ENCODE measurements at places on chromosomes 4 and X. TPM values are rescaled to one million over a fixed set of nuclear protein-coding genes. Genes with fewer than 3 reads are reported as not detected.

The PNCK gene
- total RNA-seq: not detected

DNA sequence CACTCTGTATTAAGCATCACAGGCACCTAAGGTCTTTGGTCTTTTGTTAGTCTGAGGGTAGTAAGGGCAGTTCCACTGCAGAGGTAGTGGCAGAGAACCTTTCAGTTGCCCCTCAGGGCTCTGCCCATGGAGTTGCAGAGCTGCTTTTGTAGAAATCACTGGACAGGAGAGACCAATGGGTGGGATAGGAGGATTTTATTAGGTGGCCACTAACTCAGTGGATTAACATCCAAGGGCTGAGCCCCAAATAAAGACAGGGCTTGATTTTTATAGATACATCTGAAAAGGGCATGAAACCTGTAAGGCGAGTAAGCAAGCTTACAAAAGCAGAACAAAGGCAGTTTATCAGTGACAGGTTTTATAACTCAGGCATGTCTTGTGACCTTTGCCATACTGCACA, 1035.4 kb downstream of the SH3BGRL start:
- H3K4me3 ChIP-seq: no peak overlapping the region
- H3K27me3 ChIP-seq: peaks cover 3% of the 10 kb centered on the region
- DNase-seq: no peak
- no peak overlapping the region for H3K27ac ChIP-seq

- H3K27ac ChIP-seq: no peak overlapping the region
- no peaks in the 10 kb centered on the region for H3K36me3 ChIP-seq
- no peak for DNase-seq
- no peaks in the 10 kb centered on the region for H3K4me1 ChIP-seq
Observed at GRCh38 chr4:41204400-41204978, 9.9 kb downstream of the APBB2 start.

DNA sequence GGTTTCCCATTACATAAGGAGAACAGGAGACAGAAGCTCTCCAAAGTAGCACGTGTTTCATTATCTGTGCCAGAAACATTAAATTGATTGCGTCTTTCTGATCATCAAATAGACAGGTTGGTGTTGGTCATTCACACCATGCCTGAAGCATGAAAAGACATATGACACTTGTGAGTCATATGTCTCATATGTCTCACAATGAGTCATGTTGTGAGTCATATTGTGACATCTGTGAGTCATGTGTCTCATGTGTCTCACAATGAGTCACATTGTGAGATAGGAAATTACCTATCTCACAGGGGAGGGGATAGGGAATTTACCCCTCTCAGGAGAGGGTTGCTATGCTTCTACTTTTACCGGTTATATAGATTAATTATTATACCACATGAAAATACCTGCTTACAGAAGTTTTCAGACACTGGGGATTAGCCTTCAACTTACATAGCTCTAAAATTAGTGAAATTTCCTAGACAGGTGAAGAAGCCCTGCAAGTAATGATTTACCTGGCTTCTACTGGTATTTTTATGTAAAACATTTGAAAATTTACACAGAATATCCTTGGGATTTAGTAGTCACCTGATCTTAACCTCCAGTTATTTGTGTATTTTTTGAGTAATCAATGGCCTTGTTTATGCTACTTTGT, 80.8 kb downstream of the NPFFR2 start:
- no peaks in the 10 kb centered on the region for H3K27me3 ChIP-seq
- no peaks in the 10 kb centered on the region for H3K4me1 ChIP-seq
- no peak overlapping the region for H3K4me3 ChIP-seq
- H3K36me3 ChIP-seq: no peaks in the 10 kb centered on the region

DNA sequence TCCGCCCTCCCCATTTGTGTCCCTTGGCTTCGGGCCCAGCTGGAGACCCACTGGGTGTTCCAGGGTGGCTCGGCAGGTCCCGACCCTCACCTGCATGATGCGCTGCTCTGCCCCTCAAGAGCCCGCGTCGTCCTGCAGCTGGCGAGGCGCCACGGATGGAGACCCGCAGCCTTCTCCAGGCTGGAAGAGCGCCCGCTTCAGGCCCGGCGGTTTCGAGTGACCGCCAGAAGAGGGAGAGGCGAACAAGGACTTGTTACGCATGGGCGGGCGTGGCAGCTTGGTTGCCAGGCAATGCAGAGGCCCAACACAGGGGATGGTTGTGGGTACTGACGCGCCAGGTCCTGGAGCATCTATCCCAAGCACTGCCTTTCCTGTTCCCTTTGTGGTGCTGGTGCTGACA, at the start of gene PDCL2:
PDCL2 (minus strand) TSS at position 232 of the 400 bp plus-strand sequence; CDS start at position 96, 136 bp downstream.
- no peak within 1 kb of the TSS for H3K4me3 ChIP-seq
- H3K36me3 ChIP-seq: no peaks in the 10 kb centered on the region
- H3K27ac ChIP-seq: no peak within 1 kb of the TSS
- H3K4me1 ChIP-seq: no peaks in the 10 kb centered on the region
- DNase-seq: no peak

DNA sequence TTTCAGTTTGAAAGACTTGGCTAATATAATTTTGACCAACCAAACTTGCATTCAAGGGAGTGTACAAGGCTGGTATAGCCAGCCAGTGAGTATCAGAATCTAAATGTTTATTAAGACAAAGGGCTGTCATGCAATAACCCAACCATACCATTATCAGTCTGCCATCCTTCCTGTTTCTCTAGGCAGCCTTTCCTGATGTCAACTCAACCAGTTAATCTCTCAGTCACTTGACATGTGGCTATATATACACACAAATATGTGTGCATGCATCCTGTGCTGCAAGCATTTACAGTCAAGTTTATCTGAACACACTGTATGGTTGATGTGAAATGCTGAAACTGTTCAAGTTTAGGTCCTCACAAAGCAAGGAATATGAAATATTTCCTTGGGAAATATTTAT, 17.2 kb downstream of the BTK start:
- no peak overlapping the region for H3K4me3 ChIP-seq
- no peak for DNase-seq
- H3K27ac ChIP-seq: no peak overlapping the region
- H3K4me1 ChIP-seq: no peaks in the 10 kb centered on the region

DNA sequence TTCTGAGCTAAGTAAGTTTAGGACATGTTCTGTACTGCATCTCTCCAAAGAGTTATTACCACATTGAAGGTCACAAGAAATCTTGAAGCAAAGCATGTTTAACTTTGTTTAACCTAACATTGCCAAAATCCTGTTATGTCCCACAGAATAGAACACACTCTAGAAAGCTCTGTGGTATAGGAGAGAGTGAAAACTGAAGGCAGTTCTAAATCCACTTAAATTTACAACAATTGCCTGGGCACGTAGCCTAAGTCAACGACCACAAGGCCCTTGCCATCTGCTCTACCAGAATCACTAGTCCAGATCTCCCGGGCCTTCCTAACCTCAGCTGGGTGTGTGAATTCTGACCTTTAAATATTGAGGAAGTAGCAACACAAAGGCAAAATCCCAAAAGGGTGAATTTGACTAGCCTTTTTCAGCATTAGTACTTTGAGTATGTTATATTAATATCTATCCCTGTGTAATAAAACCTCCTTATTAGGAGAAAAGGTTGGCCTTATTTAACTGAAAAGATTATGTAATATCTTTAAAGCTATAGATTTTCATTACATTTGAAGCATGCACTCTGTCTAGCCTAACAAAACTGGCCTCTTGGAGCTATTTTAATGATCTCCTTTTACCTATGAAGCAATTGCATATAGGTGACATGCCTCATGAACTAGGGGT, 4.5 kb upstream of the MAML3 start:
- no peak overlapping the region for H3K4me3 ChIP-seq
- DNase-seq: no peak
- H3K27me3 ChIP-seq: no peaks in the 10 kb centered on the region
- H3K36me3 ChIP-seq: no peaks in the 10 kb centered on the region

The PDE5A gene
- 1.2 TPM for total RNA-seq

GRCh38 chr4:10013722-10014121, 7.6 kb downstream of the SLC2A9 start:
- H3K4me1 ChIP-seq: no peaks in the 10 kb centered on the region
- DNase-seq: no peak
- no peak overlapping the region for H3K27ac ChIP-seq
- H3K36me3 ChIP-seq: no peaks in the 10 kb centered on the region
- H3K27me3 ChIP-seq: no peaks in the 10 kb centered on the region

DNA sequence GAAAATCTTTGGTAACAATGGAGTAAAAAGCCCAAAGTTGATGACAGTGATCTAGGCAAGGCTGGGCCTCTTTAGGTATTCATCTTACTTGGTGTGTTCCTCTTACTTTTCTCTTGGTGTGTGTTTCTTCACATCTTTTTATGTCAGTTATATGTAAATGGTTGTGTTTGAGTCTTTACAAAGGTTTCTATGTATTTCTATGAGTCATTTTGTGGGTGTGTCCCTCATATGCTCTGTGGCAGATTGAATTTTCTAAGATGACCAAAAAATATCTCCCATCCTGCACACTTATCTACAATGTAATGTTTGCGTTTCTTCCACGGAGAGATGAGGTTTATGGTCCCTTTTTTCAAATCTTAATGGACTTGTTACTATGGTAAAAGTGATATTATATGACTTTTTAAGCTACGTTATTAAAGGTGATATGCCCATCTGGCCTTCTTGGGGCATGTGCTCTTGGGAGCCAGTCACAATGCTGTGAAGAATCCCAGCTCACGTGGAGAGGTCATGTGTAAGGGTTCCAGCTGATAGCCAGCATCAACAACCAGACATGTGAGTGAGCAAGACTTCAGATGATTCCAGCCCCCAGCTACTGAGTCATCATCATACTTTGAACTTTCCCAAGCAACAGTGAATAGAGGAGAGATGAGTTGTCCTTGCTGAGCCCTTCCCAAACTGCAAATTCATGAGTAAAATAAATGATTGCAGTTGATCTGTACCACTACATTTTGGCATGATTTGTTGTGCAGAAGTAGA, 126.9 kb downstream of the CBLL2 start:
- no peak overlapping the region for H3K27ac ChIP-seq
- DNase-seq: no peak
- H3K27me3 ChIP-seq: no peaks in the 10 kb centered on the region
- no peaks in the 10 kb centered on the region for H3K4me1 ChIP-seq
- no peaks in the 10 kb centered on the region for H3K36me3 ChIP-seq
- no peak overlapping the region for H3K4me3 ChIP-seq

The TRPC3 gene
- total RNA-seq: 0.18 TPM

The FRAS1 gene
- total RNA-seq: not detected

DNA sequence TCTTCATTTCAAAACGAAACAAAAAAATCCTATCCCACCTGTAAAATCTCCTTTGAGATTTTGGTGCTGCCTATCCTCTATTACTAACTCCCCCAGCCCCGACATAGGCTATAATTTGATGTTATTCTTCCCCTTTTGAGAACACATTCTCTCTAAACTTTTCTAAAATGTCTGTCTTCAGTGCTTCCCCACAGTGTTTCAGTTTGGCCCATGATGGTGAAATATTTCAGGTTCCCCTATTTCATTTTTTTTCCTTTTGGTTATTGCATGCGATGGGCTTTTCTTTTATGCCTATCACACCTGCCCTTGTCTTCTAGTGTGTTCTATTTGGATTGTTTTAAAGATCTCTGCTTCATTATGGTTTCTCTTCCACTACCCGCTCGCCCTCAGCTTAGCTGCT, 14.7 kb downstream of the BCORL1 start:
- no peak overlapping the region for H3K4me3 ChIP-seq
- DNase-seq: no peak
- H3K27ac ChIP-seq: no peak overlapping the region
- no peaks in the 10 kb centered on the region for H3K4me1 ChIP-seq
- no peaks in the 10 kb centered on the region for H3K36me3 ChIP-seq

- H3K27ac ChIP-seq: no peak overlapping the region
- no peak for DNase-seq
Observed at GRCh38 chr4:68651932-68652331, 18.5 kb downstream of the UGT2B15 start.

DNA sequence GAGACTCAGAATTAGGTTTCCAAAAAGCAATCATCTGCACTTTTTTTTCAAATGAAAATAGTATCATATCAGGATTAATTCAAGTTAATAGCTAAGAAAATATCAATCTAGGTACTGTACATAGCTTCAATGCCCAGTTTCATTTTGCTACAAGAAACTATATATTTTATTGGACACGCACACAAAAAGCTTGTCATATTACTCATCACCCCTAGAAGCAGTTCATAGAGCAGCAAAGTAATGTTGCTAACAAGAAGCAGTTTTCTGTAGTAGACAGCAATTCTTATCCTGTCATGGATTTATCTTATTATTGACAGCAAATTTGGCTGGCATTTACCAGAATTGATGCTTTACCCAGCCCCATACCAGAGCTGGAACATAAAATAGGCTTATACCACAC, 52.3 kb upstream of the LSM6 start:
- no peaks in the 10 kb centered on the region for H3K4me1 ChIP-seq
- no peak overlapping the region for H3K4me3 ChIP-seq
- no peaks in the 10 kb centered on the region for H3K36me3 ChIP-seq
- peaks cover 2% of the 10 kb centered on the region for H3K27me3 ChIP-seq

The CT47A1 gene
- total RNA-seq: not detected

The STOX2 gene
- total RNA-seq: not detected

The YIPF7 gene
- total RNA-seq: not detected

DNA sequence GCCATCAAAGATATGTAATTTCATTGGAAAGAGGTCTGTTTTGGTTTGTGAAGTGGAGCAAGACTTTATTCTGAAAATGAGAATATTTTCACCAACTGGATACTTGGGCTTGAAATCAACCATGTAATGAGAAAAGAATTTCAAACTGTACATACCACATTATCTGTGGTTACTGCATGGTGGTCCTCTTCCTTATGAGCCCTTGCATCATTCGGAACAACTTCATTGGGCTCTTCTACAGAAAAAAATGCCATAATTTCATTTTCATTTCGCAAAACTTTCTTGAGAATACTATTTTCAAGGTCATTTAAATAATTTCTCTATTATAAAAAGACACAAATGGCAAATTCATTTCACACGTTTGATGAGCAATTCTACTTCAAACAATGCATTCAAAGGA, 148.6 kb upstream of the RPS6KA6 start:
- H3K27ac ChIP-seq: no peak overlapping the region
- no peak for DNase-seq
- no peaks in the 10 kb centered on the region for H3K4me1 ChIP-seq
- no peak overlapping the region for H3K4me3 ChIP-seq
- H3K27me3 ChIP-seq: no peaks in the 10 kb centered on the region
- H3K36me3 ChIP-seq: no peaks in the 10 kb centered on the region

- no peaks in the 10 kb centered on the region for H3K36me3 ChIP-seq
- H3K4me3 ChIP-seq: no peak overlapping the region
- no peak overlapping the region for H3K27ac ChIP-seq
- DNase-seq: no peak
Observed at GRCh38 chr4:57119054-57119651, 9.0 kb upstream of the IGFBP7 start.

GRCh38 chr4:11428231-11428898, at the start of gene HS3ST1:
HS3ST1 (minus strand) TSS chr4:11428894; CDS start chr4:11400005, 28,889 bp downstream.
- DNase-seq: no peak
- H3K4me1 ChIP-seq: peaks cover 24% of the 10 kb centered on the region
- peak within 1 kb of the TSS; percentile 35 for H3K4me3 ChIP-seq

The ADRA2C gene
- total RNA-seq: 0.16 TPM

DNA sequence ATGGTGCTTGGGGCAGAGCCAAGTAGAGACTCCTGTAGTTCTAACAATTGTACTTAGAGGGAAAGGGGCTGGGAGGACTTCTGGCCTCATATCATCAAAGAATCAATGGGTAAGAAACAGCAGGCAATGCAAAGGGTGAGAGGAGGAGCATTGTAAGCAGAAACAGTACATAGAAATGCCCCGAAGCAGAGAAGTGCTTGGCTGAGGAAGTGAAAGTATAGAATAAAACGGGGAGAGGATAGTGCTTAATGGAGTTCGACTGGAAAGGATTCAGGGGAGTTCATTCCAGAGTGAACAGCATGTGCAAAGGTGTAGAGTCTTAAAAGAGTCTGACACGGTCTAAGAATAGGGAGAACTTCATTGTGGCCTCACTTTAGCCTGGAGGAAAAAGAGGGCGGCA, 103.0 kb downstream of the SYNPO2 start:
- H3K27me3 ChIP-seq: no peaks in the 10 kb centered on the region
- no peak overlapping the region for H3K4me3 ChIP-seq
- H3K27ac ChIP-seq: no peak overlapping the region
- no peak for DNase-seq
- no peaks in the 10 kb centered on the region for H3K4me1 ChIP-seq
- no peaks in the 10 kb centered on the region for H3K36me3 ChIP-seq
